NCI-H2081 treated with DMSO at 0.1 percent for 48 hours (cell line): ENCODE measurements at places on chromosomes 2 and 18.

GRCh38 chr2:32947076-32947483 lies 327 bp downstream of the LTBP1 start:
- DNase-seq = no peak

DNA sequence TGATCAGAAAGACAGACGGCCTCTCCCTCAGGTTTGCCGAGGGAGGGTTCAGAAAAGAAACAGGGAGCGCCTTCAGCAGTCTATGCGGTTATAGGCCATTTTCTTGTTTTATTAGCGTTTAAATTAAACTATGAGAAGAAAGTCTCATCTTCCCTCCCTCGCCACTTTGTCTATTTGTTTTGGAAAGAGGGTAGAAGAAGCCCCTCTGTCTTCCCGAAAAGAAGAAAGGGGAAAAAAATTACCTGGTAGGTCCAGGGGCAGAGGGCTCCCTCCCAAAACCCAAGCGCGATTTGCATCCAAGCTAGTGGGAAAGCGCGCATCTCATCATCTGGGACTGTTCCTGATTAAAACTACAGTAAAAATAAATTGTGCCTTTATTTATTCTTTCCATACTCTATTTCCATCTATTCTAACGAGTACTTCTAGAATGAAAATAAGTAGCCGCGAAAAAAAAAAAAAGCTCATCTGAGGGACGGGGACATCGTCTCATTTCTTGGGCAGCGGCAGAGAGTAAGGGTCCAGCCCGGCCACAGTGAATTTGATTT lies 2.4 kb downstream of the PAX8 start:
- DNase-seq = no peak

DNA sequence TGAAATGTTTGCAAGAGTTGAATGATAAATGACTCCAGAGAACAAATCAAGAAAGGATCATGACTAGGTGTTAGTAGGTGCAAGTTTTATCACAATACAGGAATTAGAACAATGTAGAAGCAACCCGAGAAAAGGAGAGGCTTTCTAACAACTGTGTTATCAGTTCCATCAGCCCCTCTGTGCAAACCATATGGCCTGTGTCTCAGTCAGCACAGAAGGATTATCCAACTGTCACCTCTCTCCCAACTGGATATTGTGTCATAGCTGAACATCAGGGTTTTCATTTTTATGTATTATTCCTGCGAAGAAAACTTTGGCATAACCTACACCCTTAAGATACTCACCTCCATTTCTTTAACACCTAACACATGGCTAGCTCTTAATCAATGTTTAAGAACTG lies 321.6 kb upstream of the RND3 start:
- DNase-seq = no peak

DNA sequence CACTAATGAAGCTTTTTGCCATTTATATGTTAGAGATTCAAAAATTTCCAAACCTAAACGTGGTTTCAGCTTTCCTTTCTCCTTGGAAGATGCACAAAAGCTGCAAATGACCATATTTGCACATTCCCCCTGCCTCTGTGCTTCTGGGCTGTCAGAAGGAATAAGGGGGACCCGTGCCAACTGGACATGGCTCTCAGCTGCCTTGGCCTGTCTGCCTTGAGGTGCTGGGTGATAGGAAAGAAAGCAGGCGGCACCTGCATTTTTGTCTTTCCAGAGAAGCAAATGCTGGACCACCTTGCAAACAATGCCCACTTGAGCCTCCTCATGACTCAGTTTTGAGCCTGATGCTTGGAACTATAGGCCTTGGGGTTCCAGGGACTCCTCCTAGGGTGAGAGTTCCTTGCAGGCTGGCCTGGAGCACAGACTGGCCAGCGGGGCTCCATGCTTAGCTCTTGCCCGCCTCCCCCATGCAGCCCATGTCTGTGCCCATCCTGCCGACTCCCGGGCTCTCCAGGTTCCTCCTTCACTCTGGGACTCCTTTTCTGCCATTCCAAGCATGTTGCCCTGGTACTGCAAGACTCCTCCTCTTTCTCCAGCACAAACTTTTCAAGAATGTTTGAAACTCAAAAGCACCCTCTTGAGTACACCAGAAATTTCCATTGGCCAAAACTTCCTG lies 109.0 kb upstream of the EPAS1 start:
- no peak for DNase-seq

GRCh38 chr18:72056171-72056570 lies 488.0 kb downstream of the CBLN2 start:
- DNase-seq = no peak

DNA sequence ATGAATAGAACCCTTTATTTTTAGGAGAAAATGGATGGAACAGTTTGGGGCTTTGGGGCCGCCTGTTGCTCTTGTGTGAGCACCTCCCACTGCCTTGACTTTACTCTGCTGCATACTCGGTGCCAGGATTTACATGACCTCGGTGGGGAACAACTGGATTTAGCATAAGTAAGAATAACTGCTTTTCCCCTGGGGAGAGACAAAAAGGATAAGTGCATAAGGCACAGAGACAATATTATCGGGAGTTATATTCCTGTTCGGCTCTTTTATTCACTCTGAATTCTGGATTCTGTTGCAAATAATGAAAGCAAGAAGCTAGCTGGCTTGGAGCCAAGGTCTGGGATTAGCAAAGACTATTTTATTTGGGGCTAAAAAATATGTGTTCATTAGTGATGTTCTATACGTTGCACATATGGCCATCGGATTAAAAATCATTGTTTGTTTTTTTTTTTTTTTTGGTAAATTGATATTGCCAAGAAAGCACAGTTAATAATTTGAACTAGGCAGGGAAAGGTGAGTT lies 69.8 kb downstream of the CYBRD1 start:
- DNase-seq = no peak

GRCh38 chr18:3599195-3599594 lies 149.2 kb downstream of the TGIF1 start:
- DNase-seq = no peak

GRCh38 chr2:152415796-152416195 lies 80.8 kb downstream of the FMNL2 start:
- no peak for DNase-seq

DNA sequence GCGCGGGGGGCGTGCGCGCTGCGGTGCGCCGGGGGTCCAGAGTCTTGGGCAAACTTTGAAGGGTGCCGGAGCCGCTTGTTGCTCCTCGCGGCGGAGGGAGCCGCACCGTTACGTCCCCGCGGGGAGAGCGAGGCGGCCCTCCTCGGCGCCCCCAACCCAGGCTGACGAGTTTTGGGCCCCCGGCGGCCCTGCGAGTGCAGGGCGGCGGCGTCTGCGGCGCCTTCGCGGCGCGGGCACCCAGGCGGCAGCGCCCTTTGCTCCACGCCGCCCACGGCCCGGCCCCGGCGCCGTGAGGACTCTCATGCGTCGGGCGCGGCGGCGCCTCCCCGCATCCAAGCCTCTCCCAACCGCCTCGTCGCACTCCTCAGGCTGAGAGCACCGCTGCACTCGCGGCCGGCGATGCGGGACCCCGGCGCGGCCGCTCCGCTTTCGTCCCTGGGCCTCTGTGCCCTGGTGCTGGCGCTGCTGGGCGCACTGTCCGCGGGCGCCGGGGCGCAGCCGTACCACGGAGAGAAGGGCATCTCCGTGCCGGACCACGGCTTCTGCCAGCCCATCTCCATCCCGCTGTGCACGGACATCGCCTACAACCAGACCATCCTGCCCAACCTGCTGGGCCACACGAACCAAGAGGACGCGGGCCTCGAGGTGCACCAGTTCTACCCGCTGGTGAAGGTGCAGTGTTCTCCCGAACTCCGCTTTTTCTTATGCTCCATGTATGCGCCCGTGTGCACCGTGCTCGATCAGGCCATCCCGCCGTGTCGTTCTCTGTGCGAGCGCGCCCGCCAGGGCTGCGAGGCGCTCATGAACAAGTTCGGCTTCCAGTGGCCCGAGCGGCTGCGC lies 814 bp downstream of the FZD7 start:
- DNase-seq = no peak
